Stimulated activated CD8-positive, alpha-beta memory T cell treated with anti-CD3 and anti-CD28 coated beads, Interleukin-15, amount 100 ng/mL, for 48 hours (primary cell): ENCODE measurements at places on chromosomes 6 and 20.

GRCh38 chr6:130115036-130115435 is 96.7 kb downstream of the L3MBTL3 start:
- no peak for DNase-seq

GRCh38 chr20:48841196-48841874 is 13.5 kb upstream of the PREX1 start:
- DNase-seq = no peak

DNA sequence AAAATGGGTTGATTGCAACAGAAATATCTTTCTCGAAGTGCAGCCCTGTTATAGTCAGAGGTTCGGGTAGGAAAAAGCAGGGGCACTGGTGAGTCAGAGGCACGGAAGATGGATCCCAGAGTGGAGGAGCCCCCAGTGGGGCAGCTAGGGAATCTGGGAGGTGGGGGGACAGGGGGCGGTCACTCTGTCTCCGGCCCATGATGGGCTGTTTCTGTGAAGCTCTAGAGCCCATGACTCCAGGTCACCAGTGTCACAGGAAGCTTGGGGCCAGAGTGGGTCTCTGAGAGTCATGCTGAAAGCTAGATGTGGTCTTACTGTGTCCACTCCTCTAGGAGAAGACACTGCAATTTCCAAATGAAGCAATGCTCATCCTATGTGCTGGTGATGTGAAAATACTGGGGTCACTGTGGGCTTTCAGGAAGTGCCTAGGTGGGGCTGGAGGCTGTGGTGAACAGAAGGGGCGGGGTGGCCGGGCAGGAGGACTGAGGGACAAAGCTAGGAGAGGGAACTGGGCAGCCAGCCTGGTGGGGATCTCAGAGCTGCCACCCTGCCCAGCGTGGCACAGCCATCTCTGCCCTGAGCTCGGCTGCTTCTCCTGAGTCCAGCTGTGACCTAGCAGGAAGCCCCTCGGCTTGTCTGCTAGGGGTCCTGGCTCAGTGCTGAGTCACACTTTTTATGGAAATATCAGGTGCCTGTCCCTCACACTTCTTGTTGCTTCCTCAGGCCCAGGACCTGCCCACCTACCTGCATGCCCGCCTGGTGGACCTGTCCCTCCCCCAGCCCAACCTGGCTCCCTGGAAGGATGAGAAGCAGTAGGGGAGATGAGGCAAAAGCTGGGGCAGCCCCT is 54.2 kb downstream of the IRF4 start:
- DNase-seq = no peak

- DNase-seq = no peak
Measured at GRCh38 chr20:41900201-41900691, 282.1 kb upstream of the CHD6 start.

GRCh38 chr6:53658992-53659391 is 6.6 kb downstream of the KLHL31 start:
- no peak for DNase-seq
